ENCODE measurements at places on chromosomes 7 and 10.

DNA sequence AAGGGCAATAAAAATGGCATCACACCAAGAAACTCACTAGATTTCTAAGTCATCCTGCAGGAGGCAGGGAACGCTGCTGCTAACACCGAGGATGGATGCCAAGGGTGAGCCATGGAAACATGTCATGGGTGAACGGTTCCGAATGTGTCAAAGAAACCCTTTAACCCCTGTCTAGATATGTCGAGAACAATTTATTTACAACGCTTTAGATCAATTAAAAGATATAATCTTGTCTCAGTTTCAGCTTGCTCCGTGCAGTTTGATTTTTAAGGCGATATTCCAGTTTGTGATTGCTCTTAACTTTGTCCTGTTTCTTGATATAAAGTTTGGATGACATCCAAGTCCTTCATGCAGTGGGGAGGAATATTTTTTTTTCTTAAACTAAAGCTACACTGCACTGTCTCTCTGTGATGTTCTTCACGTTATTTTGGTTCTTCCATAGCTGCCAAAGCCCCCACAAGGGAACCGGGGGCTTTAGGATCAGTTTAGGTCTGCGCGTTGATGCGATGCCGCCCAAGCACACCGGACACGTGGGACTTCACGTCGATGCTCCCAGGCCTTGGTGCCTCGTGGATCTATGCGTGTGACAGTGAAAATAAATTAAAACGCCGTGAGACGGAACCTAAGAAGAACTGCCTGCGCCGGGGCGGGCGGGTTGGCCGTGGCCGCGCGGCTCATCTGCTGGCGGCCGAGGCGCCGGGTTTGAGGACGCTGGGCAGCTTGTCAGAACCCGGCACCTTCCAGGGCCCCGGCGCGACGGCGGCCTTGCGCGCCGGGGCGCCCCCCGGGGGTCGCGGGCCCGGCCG is 220.3 kb downstream of the PHTF2 start:
- ATAC-seq = no peak

GRCh38 chr7:3712841-3713240 is 411.8 kb downstream of the SDK1 start:
- ATAC-seq = no peak

GRCh38 chr10:48671914-48672595 is 12.6 kb upstream of the WDFY4 start:
- ATAC-seq = peak; percentile 51

GRCh38 chr10:84008878-84009277 is 130.4 kb upstream of the GHITM start:
- no peak for ATAC-seq

DNA sequence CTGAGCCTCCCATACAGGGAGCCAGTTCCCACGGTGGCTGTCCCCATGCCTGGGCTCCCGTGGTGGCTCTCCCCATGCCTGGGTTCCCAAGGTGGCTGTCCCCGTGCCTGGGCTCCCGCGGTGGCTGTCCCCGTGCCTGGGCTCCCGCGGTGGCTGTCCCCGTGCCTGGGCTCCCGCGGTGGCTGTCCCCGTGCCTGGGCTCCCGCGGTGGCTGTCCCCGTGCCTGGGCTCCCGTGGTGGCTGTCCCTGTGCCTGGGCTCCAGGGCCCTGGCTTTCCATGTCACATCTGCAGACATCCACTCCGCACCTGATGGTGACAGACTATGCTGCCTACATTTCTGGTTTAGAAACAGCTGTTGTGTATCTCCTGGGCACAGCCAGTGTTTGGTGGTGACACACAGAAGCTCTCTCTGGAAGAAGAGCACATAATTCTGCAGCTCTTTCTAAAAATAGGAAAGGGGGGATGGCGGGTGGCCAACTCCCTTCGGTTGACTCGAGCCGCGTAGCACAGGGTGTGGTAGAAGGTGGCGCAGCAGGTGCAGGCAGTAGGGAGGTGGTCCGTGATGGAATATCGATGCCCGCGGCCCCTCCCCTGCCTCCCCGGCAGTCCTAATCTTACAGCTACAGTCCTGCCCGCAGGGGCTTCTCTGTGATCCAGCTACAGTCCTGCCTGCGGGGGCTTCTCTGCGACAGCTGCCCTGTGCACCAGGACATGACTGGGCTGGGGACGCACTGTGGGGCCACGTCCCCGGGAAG is 251.2 kb downstream of the DNAJB6 start:
- ATAC-seq = no peak

GRCh38 chr7:17152721-17153120 is 145.7 kb upstream of the AHR start:
- ATAC-seq = no peak

DNA sequence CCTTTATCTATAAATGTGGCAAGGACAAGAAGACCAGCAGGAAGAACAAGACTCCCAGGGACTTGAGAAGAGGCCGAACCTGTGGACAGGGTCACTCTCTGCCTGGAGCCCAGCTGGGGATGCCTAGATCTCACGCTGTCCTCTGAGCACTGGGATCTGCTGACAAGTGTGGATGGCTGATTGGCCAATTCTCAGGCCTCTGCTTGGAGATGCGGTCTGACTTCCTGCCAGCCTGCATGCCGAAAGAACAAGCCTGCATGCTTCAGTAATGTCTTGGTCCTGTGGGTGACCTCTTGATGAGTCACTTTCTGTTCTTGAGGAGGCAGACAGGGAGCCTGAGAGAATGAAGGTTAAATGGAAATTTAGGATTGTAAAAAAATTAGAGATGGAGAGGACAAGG is 84.7 kb downstream of the TMEM178B start:
- peak; percentile 85 for ATAC-seq

GRCh38 chr7:45389073-45389872 is 184.9 kb upstream of the ADCY1 start:
- ATAC-seq = no peak

GRCh38 chr7:19020711-19021110 is 96.7 kb downstream of the TWIST1 start:
- peak; percentile 40 for ATAC-seq

DNA sequence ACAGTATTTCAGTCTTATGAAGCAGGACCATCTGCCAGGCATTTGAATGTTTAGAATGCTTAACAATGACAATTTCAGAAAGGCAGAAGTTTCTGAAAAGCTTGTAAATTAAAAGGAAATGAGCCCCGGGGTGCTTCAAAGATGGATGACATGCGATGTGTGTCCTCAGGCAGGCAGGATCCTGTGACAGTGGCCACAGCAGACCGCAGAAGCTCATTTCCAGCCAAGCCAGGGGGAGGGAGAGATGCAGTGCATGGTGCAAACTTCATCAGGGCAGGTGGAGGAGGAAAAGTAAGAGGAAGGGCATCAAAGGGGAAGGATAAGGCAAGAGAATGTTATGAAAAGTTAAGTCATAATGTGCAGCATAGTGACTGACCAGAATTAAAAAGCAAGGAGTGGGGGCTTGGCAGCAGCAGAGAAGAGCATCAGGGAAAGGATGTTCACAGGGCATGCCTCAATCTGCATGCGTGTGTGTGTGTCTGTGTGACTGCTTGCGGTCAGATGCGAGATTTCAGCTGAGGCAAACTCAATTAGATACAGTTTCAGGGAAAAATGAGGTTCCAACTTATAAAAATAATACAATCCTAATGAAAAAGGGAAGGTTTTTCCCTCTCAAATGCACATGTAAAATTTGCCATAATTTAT is 173.7 kb downstream of the COBL start:
- no peak for ATAC-seq

All from esophagus mucosa (tissue), 1 donor.